ENCODE measurements at places on chromosomes 13 and 19.

DNA sequence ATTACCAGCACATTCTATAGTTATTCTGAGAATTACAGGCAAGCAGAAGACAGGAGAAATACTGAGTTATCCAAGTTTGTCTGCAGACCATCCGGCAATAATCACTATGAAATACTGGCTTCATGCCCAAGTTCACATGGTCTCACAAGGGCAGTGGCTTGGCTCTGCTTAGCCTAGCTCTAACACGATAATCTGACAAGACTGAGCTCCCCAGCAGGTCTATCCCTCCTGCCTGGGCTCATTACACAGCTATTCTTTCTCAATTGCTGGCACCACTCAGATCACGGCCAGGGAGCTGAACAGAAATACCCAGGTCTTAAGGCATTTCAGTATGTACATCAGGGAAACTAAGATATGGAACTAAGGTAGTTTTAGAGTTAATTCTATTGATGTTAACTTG lies 361.6 kb upstream of the PCDH20 start:
- no peak for DNase-seq

GRCh38 chr13:31456056-31456455 lies 256.3 kb downstream of the B3GLCT start:
- no peak for DNase-seq

DNA sequence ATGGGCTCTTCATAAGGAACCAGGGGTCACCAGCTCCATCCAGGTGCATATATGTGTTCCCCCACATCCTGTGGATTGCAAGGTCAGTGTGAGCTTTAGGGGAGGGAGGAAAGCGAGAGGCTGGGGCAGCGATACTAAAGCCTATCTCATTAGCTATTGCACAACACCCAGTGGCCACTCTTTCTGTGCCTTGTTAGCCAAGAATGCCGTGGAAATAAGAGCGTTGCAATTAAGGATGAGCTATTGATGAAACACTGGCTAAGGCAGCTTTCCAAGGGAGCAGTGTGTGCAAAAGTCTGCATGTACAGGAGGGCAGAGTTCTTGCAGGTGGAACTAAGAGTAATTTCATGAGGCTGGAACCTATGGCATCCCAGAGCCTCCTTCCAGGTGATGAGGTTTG lies 17.6 kb downstream of the TNFSF11 start:
- DNase-seq = no peak

DNA sequence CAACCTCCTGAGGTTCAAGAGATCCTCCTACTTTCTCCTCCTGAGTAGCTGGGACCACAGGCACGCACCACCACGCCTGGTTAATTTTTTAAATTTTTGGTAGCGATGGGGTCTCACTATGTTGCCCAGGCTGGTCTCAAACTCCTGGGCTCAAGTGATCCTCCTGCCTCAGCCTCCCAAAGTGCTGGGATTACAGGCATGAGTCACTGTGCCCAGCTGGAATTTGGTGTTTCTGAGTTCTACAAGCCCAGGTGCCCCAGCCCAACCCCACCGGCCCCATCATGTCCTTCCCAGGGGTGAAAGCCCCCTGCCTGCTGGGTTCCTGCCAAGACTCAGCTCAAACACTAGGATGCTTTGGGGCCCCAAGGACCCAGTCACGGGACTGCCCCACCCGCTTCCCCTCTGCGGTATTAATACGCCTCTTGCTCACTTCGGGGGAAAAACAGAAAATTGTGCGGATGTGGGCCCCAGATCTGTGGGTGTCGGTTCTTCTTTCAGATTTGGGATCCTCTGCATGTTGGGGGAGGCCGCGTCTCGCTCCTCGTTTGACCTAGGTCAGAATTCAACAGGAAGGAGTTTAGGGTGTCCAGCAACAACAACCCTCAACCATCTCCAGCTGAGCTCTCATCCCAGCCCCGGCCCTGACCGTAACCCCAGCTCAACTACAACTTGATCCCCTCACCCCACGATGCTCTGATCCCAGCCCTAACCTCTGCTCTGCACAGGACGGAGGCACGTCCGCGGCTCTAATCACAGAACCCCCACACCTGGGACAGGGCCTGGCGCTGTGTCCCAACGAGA lies 3.7 kb upstream of the FCER2 start:
- no peak for DNase-seq

- DNase-seq = no peak
Measured at GRCh38 chr13:49296659-49297058, 48.9 kb downstream of the CDADC1 start.

GRCh38 chr13:28606466-28606865 lies 52.5 kb upstream of the POMP start:
- peak; percentile 66 for DNase-seq

DNA sequence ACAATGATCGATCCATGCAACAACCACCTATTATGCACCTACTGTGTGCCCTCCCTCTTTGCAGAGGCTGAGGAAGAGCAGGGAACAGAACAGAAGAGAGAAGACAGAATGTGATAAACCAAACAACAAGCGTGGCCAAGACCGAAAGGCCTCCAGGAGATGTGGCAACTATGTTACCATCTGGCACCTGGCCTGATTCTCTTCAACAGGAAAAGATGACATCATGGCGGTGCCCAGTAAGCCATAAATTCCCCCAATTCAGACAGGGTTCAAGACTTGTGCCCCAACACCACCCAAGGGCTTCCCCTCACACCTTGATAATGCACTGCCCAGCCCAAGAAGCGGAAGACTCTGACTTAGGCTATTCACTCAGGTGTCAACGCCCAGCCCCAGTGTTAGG lies 44.3 kb downstream of the SLC7A1 start:
- no peak for DNase-seq

DNA sequence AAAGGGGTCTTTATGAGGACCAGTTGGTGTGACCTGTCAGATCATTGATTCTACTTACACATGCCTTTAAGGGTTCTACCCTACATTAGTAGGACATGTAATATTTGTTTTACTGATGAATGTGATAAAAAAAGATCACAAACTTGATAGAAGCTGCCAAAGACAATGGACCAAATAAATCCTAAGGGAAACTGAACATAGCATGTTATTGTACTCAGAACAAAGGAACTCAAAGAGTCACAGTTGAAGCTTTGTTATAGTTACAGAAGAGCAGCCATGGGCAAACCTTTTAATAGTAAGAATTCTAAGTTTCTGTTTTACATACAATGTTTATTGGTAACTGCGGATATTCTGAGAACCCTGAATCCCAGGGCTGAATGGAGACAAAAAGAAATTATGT lies 780.1 kb downstream of the SLITRK6 start:
- no peak for DNase-seq

- DNase-seq = no peak
Measured at GRCh38 chr19:30310602-30311263, 61.5 kb upstream of the ZNF536 start.

DNA sequence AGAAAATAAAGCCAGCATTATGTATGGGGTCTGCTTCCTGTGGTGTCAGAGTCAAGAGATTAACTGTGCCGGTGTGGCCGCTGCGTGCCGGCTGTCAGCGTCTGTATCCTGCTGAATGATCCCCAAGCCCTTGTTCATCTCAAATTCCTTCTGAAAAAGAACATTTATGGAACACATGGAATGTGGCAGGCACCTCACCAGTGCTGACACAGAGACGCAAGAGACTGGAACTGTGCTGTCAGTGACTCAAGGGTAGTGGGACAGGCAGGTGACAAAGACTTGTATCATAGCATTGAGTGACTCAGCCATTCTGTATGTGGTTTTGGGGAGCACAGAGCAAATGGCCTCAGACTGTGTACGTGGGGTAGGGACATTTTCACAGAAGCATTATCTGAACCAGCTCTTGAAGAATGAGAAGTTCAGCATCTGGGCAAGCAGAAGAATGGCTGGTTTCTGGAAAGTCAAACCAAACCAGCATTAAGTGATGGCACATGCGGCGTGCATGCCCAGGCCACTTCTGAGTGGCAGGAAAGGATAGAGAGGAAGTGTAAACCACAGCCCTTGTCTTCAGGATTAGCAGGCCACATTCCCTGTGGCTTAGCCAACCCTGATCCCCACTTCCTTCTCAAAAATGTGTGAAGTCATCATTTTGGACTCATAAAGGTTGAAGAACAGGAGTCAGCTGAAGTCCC lies 54.0 kb upstream of the IRS2 start:
- peak; percentile 98 for DNase-seq

GRCh38 chr13:108214441-108215271 lies 680 bp downstream of the LIG4 start:
- DNase-seq = no peak

DNA sequence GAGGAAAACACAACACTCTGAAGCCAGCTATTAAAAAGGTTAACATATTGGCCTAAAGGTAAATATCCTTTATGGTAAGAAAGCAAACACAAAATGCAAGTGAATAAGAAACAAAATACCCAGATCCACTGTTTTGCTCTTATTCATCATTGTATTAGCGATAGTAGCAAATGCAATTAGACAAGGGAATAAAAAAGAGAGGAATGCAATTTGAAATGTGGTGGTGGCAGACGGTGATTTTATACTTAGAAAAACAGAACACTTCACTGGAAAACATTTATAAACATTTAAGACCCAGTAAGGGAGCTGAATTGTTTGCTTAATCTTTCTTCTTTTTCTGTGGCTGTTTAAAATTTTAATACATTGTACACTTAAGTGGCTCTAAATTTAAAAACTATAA lies 17.2 kb upstream of the CYP4F2 start:
- no peak for DNase-seq

- DNase-seq = no peak
Measured at GRCh38 chr13:109999659-110000533, 213.5 kb upstream of the IRS2 start.

DNA sequence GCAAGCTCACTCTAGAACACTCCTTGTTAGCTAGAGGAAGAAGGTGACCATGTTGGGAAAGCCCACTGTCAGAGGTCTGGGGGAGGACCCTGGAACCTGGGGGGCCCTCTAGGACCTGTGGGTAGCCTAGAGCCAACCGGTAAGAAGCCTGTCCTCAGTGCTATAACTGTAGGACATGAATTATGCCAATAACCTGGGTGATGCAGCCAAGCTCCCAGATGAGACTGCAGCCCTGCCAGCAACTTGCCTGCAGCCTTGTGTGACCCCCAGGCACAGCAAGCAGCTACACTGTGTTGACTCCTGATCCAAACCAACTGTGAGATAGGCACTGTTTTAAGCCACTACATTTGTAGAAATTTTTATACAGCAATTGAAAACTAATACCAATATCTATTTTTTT lies 122.3 kb downstream of the MIPEP start:
- DNase-seq = no peak

GRCh38 chr19:47518139-47518538 lies 3.3 kb upstream of the NAPA start:
- DNase-seq = no peak

DNA sequence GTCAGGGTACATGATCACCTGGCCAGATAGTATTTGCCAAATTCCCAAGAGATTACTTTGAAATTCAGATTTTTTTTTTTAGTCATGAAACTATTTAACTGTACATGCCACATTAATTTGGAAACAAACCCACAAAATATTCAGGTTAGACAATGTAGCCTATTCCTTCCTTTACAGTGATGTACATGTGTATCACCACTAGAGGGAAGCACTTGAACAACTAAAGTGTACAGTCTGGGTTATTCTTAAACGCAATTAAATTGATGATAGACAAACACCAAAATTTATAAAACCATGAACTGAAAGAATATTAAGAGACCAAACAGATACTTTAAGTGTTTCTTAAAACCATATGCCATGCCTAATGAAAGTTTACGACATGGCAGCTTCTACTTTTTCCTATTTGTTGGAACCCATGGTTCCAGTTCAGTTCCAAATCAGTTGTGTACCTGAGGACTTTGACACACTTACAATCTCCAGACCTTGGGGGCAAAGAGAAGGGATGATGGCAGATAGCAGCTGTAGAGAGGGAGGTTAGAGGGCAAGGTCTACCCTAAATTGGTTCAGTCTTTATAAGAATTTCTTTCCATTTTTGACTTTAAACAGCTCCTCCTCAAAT lies 52.8 kb downstream of the TNFSF13B start:
- DNase-seq = peak; percentile 18

All from RCC 7860 (cell line).